Stomach (tissue), 19 donors: ENCODE measurements at places on chromosomes 13 and 19. TPM values are rescaled to one million over a fixed set of nuclear protein-coding genes. Genes with fewer than 3 reads are reported as not detected.

GRCh38 chr19:54429545-54430227 is 14.4 kb downstream of the TTYH1 start:
- H3K27ac ChIP-seq, result no peak overlapping the region
- H3K4me3 ChIP-seq, result no peak overlapping the region
- no peaks in the 10 kb centered on the region for H3K36me3 ChIP-seq

The PLPP2 gene
- total RNA-seq, result 46.4 TPM

DNA sequence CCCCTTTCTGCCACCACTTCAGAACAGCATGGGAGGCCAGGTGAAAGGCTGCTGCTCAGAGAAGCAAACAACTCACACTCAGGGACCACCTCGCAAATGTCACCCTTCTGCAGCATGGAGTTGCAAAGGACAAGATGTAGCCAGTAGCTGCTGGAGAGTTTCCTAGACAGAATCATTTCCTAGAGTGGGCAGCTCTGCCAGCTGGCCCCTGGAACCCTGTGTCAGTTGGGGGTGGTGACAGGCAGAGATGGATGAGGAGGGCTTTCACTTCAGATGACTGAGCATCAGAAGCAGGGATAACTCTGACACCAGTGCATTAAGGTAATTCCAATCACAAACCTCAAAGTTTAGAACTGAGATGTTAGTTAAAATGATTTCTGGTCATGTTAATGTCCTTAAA is 34.4 kb upstream of the EPHX3 start:
- no peak for DNase-seq
- peak overlapping the region; percentile 87 for H3K27ac ChIP-seq

DNA sequence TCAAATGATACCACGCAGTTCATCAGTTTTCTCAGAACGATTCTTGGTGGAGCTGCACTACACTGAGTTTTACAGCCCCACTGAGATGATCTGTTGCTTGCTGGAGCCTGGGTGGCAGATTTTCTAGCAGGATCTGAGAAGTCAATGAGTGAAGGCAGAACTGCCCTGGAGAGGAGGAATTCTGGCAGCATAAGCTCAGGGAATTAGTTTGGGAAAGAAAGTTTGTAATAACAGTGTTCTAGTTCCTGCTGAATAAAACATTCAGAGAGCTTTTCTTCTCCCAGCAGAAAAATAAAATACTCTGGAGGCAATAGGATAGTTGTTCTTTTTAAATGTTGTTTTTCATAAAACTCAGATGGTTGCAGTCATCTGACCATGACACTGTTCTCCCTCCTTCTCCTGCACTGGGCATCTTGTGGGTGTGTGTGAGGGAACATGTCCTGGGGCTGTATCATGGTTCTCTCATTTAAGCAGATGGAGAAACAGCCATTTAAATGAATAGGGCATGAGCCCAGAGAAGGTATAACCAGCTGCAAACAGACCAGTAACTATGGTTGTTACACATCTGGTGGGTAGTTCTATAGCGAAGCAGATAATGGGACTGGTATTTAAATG is 29.6 kb downstream of the OLFM4 start:
- DNase-seq, result no peak
- H3K4me3 ChIP-seq, result no peak overlapping the region

- no peak for DNase-seq
- peak overlapping the region; percentile 89 for H3K27ac ChIP-seq
- H3K4me3 ChIP-seq, result peak overlapping the region; percentile 55
- peaks cover 77% of the 10 kb centered on the region for H3K27me3 ChIP-seq
Observed at GRCh38 chr19:50204081-50204428, 633 bp downstream of the MYH14 start.

GRCh38 chr13:36526897-36527296 is 94.6 kb downstream of the CCNA1 start:
- H3K4me3 ChIP-seq, result no peak overlapping the region
- H3K36me3 ChIP-seq, result no peaks in the 10 kb centered on the region
- no peaks in the 10 kb centered on the region for H3K27me3 ChIP-seq
- DNase-seq, result no peak
- H3K4me1 ChIP-seq, result no peaks in the 10 kb centered on the region

The ARHGAP45 gene
- 211 TPM for total RNA-seq

DNA sequence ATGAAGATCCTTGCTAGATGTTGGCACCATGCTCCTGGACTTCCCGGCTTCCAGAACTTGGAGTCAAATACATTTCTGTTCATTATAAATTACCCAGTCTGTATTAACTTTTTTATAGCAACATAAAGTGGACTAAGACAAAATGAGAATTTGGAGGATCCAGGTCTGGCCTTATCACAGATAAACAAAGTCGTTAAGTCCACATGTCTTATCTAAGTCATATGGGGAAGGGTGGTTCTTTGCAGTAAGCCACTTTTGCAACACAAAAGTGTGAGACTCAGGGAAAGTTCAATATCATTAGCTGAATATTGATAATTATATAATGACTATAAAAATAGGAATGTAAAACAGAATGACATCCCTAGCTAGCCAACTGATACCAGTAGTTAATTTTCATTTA is 91.6 kb upstream of the SIAH3 start:
- no peaks in the 10 kb centered on the region for H3K4me1 ChIP-seq
- DNase-seq, result no peak
- no peaks in the 10 kb centered on the region for H3K27me3 ChIP-seq
- no peaks in the 10 kb centered on the region for H3K36me3 ChIP-seq

GRCh38 chr19:1647501-1648458 is 4.6 kb downstream of the TCF3 start:
- peaks cover 21% of the 10 kb centered on the region for H3K4me1 ChIP-seq
- no peaks in the 10 kb centered on the region for H3K27me3 ChIP-seq
- H3K27ac ChIP-seq, result no peak overlapping the region
- no peak overlapping the region for H3K4me3 ChIP-seq
- H3K36me3 ChIP-seq, result peaks cover 58% of the 10 kb centered on the region

The SYT3 gene
- total RNA-seq, result 1.3 TPM

DNA sequence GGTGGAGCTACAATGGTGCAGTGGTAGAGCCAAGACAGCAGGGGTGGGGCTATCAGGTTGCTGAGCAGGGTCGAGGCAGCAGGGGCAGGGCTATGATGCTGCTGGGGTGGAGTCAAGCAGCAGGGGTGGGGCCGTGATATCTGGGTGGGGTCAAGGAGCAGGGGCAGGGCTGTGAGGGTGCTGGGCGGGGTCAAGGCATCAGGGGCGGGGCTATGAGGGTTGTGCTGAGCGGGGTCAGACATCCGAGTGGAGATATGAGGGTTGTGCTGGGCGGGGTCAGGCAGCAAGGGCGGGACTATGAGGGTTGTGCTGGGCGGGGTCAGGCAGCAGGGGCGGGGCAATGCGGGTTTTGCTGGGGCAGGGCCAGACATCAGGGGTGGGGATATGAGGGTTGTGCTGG is 14.7 kb downstream of the HCN2 start:
- no peak for DNase-seq
- no peaks in the 10 kb centered on the region for H3K27me3 ChIP-seq
- no peak overlapping the region for H3K4me3 ChIP-seq
- H3K36me3 ChIP-seq, result no peaks in the 10 kb centered on the region
- H3K27ac ChIP-seq, result no peak overlapping the region

The PCSK4 gene
- not detected for total RNA-seq

The PROZ gene
- total RNA-seq, result not detected

DNA sequence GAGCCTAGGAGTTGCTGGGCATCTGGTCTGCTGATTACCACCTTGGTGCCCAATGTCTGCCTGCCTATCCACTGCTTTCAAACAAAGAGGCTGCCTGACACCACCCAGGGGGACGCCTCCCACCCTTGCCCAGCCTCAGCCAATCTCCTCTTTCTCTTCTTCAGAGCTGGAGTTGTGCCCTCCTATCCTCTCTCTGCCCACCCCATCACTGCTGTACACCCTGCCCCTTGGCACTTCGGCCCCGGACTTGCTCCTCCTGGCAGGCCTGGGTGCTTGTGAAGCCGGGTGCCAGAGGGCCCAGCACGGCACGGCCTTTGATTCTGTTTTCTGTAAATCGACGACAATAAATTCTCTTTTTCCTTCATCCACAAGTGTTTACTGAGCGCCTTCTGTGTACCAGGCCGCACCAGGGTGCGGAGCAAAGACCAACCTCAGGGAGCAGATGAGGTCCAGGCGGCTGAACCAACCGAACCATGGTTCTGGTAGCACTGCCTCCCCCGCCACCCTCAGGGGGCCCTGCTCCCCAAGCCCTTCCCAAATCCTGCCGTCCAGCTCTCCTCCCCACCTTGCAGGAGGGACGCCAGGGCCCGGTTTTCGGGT is 5.0 kb downstream of the RNF225 start:
- peaks cover under 1% of the 10 kb centered on the region for H3K36me3 ChIP-seq
- H3K27ac ChIP-seq, result no peak overlapping the region
- H3K4me1 ChIP-seq, result peaks cover 36% of the 10 kb centered on the region
- H3K27me3 ChIP-seq, result peaks cover 31% of the 10 kb centered on the region
- peak overlapping the region; percentile 58 for H3K4me3 ChIP-seq

GRCh38 chr19:3548606-3549005 is 8.8 kb downstream of the MFSD12 start:
- H3K27me3 ChIP-seq, result no peaks in the 10 kb centered on the region
- H3K36me3 ChIP-seq, result peaks cover 8% of the 10 kb centered on the region
- H3K4me1 ChIP-seq, result peaks cover 17% of the 10 kb centered on the region
- no peak for DNase-seq
- H3K27ac ChIP-seq, result no peak overlapping the region

DNA sequence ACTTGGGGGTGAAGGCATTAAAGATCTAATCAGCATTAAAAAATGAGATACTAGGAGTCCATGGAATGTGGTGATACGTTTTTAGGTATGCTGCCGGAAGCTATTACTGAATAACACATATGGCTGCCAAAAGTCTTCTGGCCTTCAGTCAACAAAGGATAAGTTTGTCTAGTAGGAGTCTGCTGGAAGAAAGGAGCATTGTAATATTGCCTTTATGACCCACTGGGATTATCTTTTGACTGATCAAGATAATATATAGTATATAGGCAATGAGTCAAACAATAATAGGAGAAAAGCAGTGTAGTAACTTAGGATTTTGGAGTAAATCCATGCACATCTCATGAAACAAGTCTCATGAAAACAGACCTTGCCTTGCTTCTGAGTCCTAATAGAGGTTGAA is 295.4 kb downstream of the SLITRK6 start:
- no peak for DNase-seq
- H3K27ac ChIP-seq, result no peak overlapping the region
- H3K36me3 ChIP-seq, result no peaks in the 10 kb centered on the region
- no peak overlapping the region for H3K4me3 ChIP-seq
- no peaks in the 10 kb centered on the region for H3K27me3 ChIP-seq

- H3K4me1 ChIP-seq, result no peaks in the 10 kb centered on the region
- no peak overlapping the region for H3K4me3 ChIP-seq
- DNase-seq, result no peak
- peaks cover 39% of the 10 kb centered on the region for H3K27me3 ChIP-seq
Observed at GRCh38 chr19:33613620-33614000, 8.1 kb upstream of the CHST8 start.

DNA sequence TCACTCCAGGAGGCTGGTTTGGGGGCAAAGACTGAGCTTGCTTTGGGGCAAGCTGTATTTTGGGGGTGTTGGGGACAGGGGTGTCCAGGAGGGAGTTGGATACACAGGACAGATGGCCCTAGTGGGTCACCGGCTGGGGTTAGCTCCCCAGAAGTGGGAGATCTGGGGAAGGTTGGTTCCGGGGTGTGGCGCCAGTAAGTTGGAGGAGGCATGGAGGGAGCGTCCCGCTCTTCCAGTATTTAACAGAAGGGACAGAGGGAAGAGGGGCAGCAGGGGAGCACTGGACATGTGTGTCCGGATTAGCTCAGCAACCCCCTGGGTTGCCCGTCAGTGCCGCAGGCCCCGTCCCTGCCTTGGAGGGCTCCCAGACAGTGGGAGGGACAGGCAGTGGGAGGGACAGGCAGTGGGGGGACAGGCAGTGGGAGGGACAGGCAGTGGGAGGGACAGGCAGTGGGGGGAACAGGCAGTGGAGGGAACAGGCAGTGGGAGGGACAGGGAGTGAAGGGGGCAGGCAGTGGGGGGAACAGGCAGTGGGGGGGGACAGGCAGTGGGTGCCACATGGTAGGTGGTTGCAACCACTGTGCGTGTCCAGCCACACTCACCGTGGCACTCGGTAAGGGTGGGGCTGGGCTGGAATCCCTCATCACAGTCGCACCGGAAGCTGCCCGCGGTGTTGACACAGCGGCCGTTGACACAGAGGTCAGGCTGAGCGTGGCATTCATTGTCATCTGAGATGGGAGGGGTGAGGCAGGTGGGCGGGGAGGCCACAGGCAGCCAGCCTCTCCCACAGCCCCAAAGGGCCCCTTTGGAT is 33.2 kb downstream of the CCL25 start:
- H3K27ac ChIP-seq, result no peak overlapping the region
- H3K36me3 ChIP-seq, result no peaks in the 10 kb centered on the region
- no peak overlapping the region for H3K4me3 ChIP-seq
- DNase-seq, result no peak

The ZNF850 gene
- total RNA-seq, result 10.1 TPM

- H3K36me3 ChIP-seq, result no peaks in the 10 kb centered on the region
- no peak overlapping the region for H3K27ac ChIP-seq
- no peak for DNase-seq
- H3K27me3 ChIP-seq, result no peaks in the 10 kb centered on the region
- H3K4me3 ChIP-seq, result no peak overlapping the region
- H3K4me1 ChIP-seq, result no peaks in the 10 kb centered on the region
Observed at GRCh38 chr13:93951108-93951507, 528.4 kb downstream of the DCT start.

- peaks cover 24% of the 10 kb centered on the region for H3K36me3 ChIP-seq
- H3K27me3 ChIP-seq, result no peaks in the 10 kb centered on the region
- H3K27ac ChIP-seq, result no peak overlapping the region
- H3K4me3 ChIP-seq, result no peak overlapping the region
Observed at GRCh38 chr13:36850790-36851438, 31.9 kb downstream of the RFXAP start.

- no peak overlapping the region for H3K27ac ChIP-seq
- no peaks in the 10 kb centered on the region for H3K36me3 ChIP-seq
- H3K4me1 ChIP-seq, result no peaks in the 10 kb centered on the region
- no peak for DNase-seq
- no peaks in the 10 kb centered on the region for H3K27me3 ChIP-seq
Observed at GRCh38 chr13:70568571-70568970, 460.3 kb upstream of the KLHL1 start.

The CEACAM7 gene
- total RNA-seq, result not detected

GRCh38 chr13:33380487-33381079 is 95.0 kb upstream of the STARD13 start:
- H3K27me3 ChIP-seq, result no peaks in the 10 kb centered on the region
- peaks cover 17% of the 10 kb centered on the region for H3K4me1 ChIP-seq
- H3K36me3 ChIP-seq, result no peaks in the 10 kb centered on the region
- H3K4me3 ChIP-seq, result no peak overlapping the region
- no peak for DNase-seq
- no peak overlapping the region for H3K27ac ChIP-seq
